ENCODE measurements at places on chromosomes 12 and 14. TPM values are rescaled to one million over a fixed set of nuclear protein-coding genes. Genes with fewer than 3 reads are reported as not detected.

DNA sequence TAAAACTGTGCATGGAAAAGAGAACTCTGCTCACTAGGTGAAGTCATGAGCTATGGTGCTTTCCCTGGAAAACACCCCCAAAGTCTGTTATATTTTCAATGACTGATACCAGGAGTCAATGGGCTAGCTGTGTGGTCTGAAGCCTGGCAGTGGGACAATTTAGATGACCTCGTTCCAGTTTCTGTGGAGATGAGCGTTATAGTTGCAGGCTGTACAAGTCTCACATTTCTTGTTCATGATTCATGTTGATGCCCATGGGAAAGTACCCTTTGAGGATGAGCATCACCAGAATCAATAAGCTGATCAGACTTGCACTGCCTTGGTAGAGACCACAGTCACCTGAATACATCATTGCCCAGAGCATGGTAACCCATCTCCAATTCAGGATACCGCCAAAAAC lies 70.7 kb downstream of the NOVA1 start:
- no peak for DNase-seq

DNA sequence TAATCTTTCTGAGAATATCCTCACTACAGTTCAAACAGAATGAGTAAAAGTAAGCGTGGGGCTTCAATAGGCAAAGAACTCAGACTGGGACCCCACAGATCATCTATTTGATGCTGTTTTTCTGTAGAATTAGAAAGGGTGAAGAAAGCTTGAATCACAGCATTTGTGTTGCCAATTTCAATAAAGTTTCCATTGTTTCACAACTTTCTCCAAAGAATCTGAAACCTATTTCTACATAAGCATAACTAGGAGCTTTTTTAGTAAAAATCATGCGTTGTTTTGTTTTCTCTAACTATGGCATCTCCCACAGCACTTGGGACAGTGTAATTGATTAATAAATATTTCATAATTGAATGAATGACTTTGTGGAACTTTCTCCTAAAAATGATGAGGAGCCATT lies 16.7 kb upstream of the NEDD1 start:
- no peak for DNase-seq

DNA sequence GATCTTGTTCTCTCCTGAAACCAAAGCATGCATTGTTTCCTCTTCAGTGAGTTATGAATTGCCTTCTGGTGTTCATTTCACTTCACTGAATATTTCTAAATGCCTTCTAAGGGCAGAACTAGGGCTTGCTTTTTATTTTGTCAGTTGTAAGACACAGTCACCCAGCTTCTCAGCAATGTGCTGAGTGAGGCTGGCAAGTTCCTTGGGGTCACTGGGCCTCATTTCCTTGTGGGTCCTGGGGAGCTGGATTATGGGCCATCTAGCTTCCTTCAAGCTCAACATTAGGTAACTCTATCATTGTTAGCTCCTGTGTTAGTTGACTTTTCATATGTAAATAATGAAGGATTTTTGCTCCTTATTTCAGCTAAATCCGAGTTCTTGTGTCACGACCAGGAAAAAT lies 13.8 kb downstream of the ASCL4 start:
- DNase-seq = no peak

- DNase-seq = no peak
Observed at GRCh38 chr14:63342371-63342770, 23.6 kb upstream of the GPHB5 start.

The SLC39A5 gene
- total RNA-seq = not detected

The FAM181A gene
- total RNA-seq = not detected

The GUCY2C gene
- not detected for total RNA-seq

The ZNF385A gene
- 2.2 TPM for total RNA-seq

The ENO2 gene
- 3.5 TPM for total RNA-seq

All from fibroblast of villous mesenchyme (primary cell).